SK-N-SH (cell line): ENCODE measurements at places on chromosomes 2 and 18.

GRCh38 chr2:38185012-38185491 is 109.1 kb upstream of the CYP1B1 start:
- no peak for DNase-seq

- DNase-seq, result no peak
Observed at GRCh38 chr18:79485788-79486355, 90.1 kb downstream of the NFATC1 start.

- DNase-seq, result peak; percentile 64
Observed at GRCh38 chr2:150485114-150485870, 2.2 kb downstream of the RND3 start.

DNA sequence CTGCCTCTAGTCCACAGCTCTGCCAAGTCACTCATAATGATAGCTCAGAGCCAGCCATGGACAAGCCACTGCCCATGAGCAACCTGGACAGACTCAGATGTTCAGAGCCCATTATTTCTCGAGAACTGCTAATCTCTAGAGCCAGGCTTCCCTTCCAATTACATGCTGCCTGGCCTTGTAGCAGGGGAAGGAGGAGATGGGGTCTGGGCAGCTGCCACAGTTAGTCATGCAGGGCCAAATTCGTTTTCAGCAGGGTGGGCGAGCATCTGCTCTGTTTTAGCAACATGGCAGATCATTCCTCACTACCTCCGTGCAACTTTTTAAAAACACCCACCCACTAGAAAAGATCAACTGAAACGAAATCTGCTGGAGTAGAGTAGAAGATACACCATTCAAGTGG is 141.8 kb downstream of the MYO5B start:
- DNase-seq, result no peak

DNA sequence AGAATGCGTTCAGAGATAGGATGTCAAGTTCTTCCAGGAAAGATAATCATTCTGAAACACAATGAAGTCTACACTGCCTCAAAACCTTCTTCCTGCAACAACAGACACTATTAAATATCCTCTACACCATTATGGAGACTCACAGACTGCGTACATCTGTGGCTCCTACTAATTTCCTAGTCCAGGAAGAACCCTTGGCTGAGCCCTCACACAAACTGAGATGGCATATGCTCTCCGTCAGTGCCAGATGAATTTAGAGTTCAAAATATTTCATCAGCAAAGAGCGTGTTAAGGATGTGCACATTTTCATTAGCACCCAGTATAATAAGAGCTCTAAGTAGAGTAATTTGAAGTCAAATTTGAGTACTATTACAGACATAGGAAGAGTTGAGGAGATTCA is 117.2 kb downstream of the TCF4 start:
- no peak for DNase-seq

- DNase-seq, result no peak
Observed at GRCh38 chr2:159175182-159175581, 111.3 kb downstream of the WDSUB1 start.

DNA sequence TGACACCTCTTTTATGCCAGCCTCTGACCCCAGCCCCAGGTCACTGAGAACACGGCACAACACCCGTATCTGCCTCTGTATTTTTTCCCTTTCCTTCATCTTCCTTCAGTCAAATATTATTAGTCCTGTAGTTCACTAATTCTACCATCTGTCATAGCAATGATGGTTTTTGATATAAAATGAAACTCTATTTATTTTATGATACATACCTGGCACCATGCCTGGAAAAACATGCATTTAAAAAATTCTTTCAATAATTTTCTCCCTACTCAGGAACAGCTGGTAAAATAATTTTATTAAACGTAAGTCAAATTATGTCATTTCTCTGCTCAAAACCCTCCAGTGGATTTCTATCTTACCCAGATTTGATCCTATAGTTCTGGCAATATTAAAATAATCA is 224.7 kb downstream of the CDH7 start:
- no peak for DNase-seq

DNA sequence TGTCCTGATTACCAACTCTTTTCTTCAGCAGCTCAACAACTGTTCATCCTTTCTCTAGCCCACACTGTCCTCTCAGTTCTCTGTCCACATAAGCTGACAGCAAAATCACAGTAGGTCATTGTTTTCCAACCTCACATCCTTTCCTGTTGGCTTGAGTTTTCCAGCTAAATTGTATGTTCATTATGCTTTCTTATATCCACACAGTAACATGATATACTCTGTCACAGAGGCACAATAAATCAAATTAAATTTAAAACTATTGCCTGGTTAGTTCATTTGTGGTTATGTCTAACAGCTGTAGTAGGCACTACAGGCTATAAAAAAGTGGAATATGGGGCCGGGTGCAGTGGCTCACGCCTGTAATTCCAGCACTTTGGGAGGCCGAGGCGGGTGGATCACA is 179.9 kb downstream of the ETAA1 start:
- DNase-seq, result no peak

DNA sequence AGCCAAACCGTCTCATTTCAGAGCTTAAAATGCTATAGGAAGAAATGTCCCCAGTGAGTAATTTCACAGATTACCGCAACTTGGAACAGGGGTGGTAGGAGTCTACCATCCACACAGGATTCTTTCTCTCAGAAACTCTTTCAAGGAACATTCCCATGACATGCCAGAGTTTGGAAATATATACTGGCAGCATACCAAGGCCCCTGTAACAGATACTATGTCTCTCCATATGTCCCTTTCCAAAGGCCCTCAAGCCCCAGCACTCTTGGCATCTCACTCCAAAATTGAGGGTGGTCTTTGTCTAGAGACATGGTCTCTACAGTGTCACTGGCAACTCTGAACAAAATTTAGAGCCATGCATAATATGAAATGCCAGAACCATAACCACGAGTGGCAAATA is 11.0 kb downstream of the FIGLA start:
- no peak for DNase-seq

DNA sequence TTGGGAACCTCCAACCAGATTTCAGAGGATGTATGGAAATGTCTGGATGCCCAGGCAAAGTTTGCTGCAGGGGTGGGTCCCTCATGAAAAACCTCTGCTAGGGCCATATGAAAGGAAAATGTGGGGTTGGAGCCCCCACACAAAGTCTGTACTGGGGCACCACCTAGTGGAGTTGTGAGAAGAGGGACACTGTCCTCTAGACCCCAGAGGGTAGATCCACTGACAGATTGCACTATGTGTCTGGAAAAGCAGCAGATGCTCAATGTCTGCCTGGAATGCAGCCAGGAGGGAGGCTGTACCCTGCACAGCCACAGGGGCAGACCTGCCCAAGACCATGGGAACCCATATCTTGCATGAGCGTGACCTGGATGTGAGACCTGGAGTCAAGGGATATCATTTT is 573.7 kb upstream of the NXPH2 start:
- DNase-seq, result peak; percentile 3

DNA sequence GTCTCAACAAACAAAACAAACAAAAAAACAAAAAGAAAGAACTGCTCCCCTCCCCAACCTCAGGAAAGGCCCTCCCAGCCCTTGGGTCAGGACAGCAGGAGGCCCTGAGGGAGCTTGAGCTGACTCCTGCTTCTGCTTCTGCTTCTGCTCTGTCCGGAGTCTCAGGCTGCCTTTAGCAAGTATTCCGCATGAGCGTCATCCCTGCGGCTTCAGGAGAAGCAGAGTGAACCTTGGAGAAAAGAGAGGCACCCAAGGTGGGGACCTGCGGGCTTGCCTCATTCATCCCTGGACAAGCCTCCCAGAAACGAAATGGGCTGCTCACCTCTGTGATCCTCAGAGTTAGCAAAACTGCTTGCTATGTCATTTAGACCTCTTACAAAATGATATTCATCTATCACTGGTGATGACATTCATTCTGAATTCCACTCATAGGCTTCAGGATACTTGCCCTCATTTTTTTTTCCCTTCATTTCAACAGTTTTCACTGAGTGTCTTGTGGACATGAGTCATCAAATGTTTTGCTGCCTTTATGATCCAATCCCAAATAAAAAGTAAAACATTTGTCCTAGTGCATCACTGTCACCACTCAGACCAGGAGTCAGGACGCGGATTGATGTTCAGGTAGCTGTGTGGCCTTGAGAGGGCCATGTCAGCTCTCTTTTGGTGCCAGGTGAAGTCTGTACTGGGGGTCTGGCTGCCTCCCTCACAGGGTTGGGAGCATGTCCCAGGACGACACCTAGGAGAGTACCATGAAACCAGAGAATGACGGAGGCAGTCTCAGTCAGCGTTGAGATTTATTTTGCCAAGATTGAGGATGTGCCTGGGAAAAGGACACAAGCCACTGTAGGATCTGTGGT is 51.7 kb downstream of the IMPA2 start:
- no peak for DNase-seq

GRCh38 chr2:165293440-165294420 is 54.5 kb downstream of the SCN2A start:
- peak; percentile 67 for DNase-seq

DNA sequence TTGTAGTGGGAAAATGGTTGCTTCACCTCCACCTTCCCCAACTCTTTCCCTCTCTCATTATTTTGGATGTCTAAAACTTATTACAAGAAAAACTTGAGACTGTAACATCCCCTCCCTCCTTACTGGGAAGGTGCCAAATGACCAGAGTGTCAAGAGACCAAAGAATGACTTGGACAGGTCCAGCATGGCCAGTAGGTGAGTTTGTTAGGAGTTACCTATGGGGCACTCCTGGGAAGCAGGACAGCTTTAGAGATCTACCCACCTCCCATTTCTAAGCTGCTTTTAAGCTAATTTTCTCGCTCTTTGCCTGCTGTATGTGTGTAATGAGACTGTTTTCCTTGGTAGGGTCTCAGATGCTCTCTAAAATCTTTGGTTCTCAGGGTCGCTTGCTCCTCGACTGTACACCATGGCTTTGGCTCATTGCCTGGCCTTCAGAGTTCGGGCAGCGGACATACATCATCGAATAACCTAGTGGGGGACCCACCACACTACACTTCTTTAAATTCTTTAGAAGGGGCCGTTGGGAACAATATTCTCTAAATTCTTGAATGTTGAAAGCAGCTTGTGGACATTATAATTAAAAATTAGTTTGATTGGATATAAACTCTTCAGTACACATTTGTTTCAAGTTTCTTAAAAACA is 45.2 kb downstream of the SLC30A6 start:
- DNase-seq, result no peak

DNA sequence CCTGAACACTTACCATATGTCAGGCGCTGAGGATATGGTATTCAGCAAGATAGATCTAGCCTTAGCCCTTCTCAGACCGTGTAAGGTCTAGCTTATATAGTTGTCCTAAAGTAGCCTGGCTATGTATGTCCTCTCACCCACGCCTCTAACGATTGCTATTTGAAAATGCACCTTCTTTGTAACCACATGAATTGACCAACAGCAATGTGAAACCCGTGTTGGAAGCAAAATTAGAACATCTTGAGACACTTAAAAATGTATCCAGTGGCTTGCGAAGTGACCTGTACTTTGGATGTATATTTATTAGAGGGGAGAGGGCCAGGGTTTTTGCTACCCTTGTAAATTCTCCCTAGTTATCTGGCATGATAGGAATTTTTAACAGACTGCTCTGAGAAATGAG is 860.0 kb upstream of the ZEB2 start:
- no peak for DNase-seq

GRCh38 chr2:145303536-145303935 is 783.6 kb upstream of the ZEB2 start:
- no peak for DNase-seq

DNA sequence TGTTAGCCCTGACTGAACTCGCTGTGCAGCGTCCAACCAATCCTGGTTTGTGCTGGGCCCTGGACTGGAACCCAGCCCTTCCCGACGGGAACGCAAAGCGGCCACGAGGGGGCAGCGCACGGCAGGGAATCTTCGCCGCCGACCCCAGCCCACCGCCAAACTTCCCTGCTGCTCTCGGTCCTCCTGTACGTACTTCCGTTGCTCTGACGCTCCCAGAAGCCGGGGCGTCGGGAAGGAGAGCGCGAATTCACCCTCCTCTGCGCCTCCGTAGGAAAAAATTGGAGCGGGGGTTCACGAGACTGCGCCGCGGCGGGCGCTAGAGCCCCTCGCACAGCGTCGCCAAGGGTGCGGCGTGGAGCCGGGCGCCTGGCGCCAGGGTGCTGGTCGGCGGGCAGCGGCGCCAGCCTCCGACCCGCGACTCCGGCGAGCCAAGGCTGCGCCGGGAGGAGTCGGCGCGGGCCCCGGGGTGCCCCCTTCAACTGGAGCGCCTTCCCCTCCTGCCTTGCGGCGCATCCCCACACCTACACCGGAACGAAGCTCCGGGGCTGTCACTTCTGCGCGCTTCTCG is 873 bp upstream of the SH3RF3 start:
- peak; percentile 96 for DNase-seq

- DNase-seq, result no peak
Observed at GRCh38 chr2:70133491-70134322, 46.4 kb downstream of the PCBP1 start.

GRCh38 chr2:18178736-18179349 is 300.4 kb downstream of the KCNS3 start:
- peak; percentile 43 for DNase-seq

GRCh38 chr2:15965564-15966019 is 25.2 kb downstream of the MYCN start:
- no peak for DNase-seq

DNA sequence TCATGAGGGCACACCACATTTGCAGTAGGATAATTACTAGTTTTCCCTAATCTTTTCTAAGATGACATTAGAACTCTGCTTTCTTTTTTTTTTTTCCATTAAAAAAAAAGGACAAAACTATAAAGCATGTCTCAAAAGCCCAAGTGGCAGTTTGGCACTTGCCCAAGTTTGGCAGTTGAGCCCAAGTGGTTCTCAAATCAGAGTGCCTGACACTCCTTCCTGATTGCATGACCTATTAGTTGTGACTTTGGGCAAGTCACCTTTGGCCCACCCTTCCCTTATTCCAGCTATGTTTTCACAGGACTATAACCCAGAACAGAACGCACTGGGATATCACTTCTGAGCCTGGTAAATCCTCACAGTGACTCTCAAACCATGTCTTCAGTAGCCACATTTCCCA is 273.0 kb downstream of the CCDC85A start:
- no peak for DNase-seq

GRCh38 chr2:46615986-46616485 is 136.7 kb downstream of the TMEM247 start:
- DNase-seq, result no peak

- DNase-seq, result no peak
Observed at GRCh38 chr18:56327191-56327885, 311.1 kb downstream of the TXNL1 start.

- DNase-seq, result no peak
Observed at GRCh38 chr18:56569416-56569815, 69.0 kb downstream of the TXNL1 start.

- no peak for DNase-seq
Observed at GRCh38 chr18:1092228-1092627, 187.6 kb downstream of the ADCYAP1 start.
